Neural crest cell (in vitro differentiated cells): ENCODE measurements at places on chromosomes 12 and 14. TPM values are rescaled to one million over a fixed set of nuclear protein-coding genes. Genes with fewer than 3 reads are reported as not detected.

GRCh38 chr14:36130186-36130585 lies 46.3 kb downstream of the PTCSC3 start:
- no peaks in the 10 kb centered on the region for H3K4me1 ChIP-seq
- DNase-seq, result no peak
- H3K36me3 ChIP-seq, result no peaks in the 10 kb centered on the region
- H3K4me3 ChIP-seq, result no peak overlapping the region
- no peak overlapping the region for H3K27ac ChIP-seq
- H3K27me3 ChIP-seq, result peaks cover 29% of the 10 kb centered on the region

- no peaks in the 10 kb centered on the region for H3K4me1 ChIP-seq
- H3K27me3 ChIP-seq, result peaks cover 4% of the 10 kb centered on the region
- no peak overlapping the region for H3K27ac ChIP-seq
- no peak for DNase-seq
- H3K4me3 ChIP-seq, result no peak overlapping the region
Observed at GRCh38 chr12:127401536-127401935, 865.4 kb upstream of the TMEM132C start.

GRCh38 chr12:50021031-50021430 lies 4.3 kb downstream of the RACGAP1 start:
- no peak overlapping the region for H3K27ac ChIP-seq
- peaks cover 49% of the 10 kb centered on the region for H3K4me1 ChIP-seq
- peak overlapping the region; percentile 1 for H3K4me3 ChIP-seq
- DNase-seq, result no peak

- H3K4me3 ChIP-seq, result no peak overlapping the region
- H3K27ac ChIP-seq, result no peak overlapping the region
- H3K27me3 ChIP-seq, result peaks cover 73% of the 10 kb centered on the region
- no peak for DNase-seq
- H3K4me1 ChIP-seq, result peaks cover 18% of the 10 kb centered on the region
- no peaks in the 10 kb centered on the region for H3K36me3 ChIP-seq
Observed at GRCh38 chr14:35964697-35965286, 138.7 kb downstream of the BRMS1L start.

DNA sequence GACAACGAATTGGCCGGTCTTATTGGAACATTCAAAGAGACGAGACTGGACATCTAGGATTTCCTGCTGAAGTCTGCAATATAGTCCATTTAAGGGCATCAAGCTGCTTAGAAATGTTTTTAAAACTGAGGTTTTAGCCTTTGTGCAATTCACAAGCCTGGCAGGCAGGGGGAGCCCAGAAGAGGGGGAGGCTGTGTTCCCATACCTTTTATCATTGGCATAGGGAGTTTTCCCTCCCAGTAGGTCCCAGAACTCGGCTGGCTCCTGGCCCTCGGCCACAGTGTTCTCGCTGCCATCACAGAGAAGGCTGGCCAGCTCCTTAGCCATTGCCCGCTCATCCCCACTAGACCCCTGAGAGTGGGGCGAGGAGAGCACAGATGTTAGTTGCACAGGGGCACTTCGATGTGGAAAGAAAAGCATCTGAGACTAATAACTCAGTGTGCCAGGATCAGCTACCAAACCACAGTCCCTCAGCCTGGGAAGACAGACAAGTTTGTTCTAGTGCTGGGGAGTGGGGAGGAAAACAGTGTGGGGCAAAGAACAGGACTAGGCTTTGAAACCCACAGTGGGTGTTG lies 15.1 kb downstream of the AVIL start:
- H3K27me3 ChIP-seq, result no peaks in the 10 kb centered on the region
- no peaks in the 10 kb centered on the region for H3K4me1 ChIP-seq

- no peak overlapping the region for H3K4me3 ChIP-seq
- H3K4me1 ChIP-seq, result peaks cover 24% of the 10 kb centered on the region
- no peaks in the 10 kb centered on the region for H3K36me3 ChIP-seq
Observed at GRCh38 chr14:69617796-69618195, 6.4 kb downstream of the SUSD6 start.

DNA sequence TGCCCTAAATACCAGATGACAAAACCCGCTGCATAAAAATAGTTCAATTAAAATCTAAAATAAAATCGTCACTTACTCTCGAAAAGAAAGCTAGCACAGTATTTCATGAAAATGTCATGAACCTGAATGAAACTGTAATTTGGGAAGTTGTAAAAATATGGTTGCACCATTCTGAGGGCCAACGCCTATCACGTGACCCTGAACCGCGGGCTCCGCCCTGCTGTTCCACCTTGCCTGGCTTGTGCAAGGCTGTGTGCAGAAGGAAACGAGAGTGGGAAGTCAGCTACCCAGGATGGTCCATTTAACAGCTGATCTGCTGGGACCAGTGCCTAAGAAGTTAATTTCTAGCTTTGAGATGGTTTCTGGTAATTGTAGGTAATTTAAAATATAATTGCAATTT lies 91.7 kb upstream of the BMP4 start:
- H3K36me3 ChIP-seq, result no peaks in the 10 kb centered on the region
- no peak overlapping the region for H3K4me3 ChIP-seq
- DNase-seq, result no peak
- no peak overlapping the region for H3K27ac ChIP-seq
- H3K27me3 ChIP-seq, result no peaks in the 10 kb centered on the region

DNA sequence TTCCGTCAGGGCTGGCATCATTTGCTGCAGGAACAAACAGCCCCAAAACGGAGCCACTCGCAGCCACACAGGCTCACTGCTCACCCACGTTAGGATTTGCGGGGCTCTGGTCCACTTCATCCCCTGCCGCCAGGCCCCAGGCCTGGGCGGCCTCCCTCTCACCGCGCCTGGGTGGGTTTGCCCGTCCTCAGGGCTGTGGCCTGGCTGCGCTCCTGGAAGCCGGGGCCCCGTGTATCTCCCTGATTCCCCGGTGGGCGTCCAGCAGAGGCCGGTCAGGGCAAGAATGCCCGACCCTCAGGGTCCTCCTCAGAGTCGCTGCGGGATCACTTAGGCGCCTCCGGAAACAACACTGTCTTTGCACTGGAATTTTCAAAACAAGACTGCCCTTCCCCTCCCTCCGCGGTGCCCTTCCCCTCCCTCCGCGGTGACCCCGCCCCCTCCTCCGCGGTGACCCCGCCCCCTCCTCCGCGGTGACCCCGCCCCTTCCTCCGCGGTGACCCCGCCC lies 15.7 kb upstream of the FBRSL1 start:
- H3K27ac ChIP-seq, result no peak overlapping the region
- peaks cover 5% of the 10 kb centered on the region for H3K36me3 ChIP-seq
- peaks cover 17% of the 10 kb centered on the region for H3K4me1 ChIP-seq
- no peak overlapping the region for H3K4me3 ChIP-seq

KRT78 gene
- total RNA-seq, result not detected in 2 replicates

DNA sequence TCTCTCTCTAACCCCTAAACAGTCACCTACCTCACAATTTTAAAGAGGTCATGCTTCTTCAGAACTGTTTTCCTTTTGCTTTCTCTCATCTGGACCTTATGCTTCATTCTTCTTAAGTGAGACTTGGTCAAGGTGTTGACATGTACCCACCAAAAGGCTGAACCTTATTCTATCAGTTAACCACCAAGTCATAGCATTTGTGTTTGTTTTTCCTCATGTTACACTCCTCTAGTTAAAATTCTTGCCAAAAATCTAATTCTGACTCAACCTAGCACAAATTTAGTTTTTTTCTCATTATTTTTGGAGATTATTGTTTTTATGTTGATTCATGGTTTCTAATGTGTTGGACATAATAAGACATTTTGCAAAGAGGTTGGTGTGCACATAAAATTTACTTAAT lies 578.6 kb downstream of the SLC16A7 start:
- H3K4me1 ChIP-seq, result peaks cover 3% of the 10 kb centered on the region
- H3K27ac ChIP-seq, result no peak overlapping the region
- no peaks in the 10 kb centered on the region for H3K27me3 ChIP-seq
- no peak overlapping the region for H3K4me3 ChIP-seq
- no peaks in the 10 kb centered on the region for H3K36me3 ChIP-seq

OR11H6 gene
- not detected in 2 replicates for total RNA-seq

ACSS3 gene
- 14.5 and 15.7 TPM in 2 replicates for total RNA-seq

- peaks cover 20% of the 10 kb centered on the region for H3K4me1 ChIP-seq
- H3K4me3 ChIP-seq, result no peak overlapping the region
- H3K27ac ChIP-seq, result peak overlapping the region; percentile 66
Observed at GRCh38 chr12:76777765-76778216, 13.9 kb downstream of the ZDHHC17 start.

DNA sequence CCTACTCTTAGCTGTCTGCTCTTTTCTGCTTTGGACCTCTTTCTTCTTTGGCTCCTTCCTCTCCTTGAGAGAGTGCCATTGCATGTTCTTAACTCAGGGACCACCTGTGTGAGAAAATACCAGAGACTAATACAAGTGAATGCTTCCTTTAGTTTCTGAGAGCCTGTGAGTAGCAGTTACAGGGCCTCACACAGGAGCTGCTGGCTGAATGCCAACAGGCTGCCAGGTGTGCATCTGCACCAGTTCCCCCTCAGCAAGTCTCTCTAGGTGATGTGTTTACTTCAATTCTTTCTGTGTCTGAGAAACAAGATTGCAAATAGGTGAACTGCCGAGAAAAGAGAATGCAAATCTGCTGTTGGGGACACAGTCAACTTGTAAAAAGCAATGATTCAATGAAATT lies 108.2 kb downstream of the STXBP6 start:
- H3K36me3 ChIP-seq, result no peaks in the 10 kb centered on the region
- DNase-seq, result no peak
- no peak overlapping the region for H3K4me3 ChIP-seq
- no peak overlapping the region for H3K27ac ChIP-seq

CKB gene
- total RNA-seq, result 961 and 996 TPM in 2 replicates

CTDSP2 gene
- 83.2 and 83.4 TPM in 2 replicates for total RNA-seq

SLC38A4 gene
- total RNA-seq, result 0.16 TPM in 1 of 2 replicates, not detected in the other

GPR65 gene
- total RNA-seq, result not detected in 2 replicates

DNA sequence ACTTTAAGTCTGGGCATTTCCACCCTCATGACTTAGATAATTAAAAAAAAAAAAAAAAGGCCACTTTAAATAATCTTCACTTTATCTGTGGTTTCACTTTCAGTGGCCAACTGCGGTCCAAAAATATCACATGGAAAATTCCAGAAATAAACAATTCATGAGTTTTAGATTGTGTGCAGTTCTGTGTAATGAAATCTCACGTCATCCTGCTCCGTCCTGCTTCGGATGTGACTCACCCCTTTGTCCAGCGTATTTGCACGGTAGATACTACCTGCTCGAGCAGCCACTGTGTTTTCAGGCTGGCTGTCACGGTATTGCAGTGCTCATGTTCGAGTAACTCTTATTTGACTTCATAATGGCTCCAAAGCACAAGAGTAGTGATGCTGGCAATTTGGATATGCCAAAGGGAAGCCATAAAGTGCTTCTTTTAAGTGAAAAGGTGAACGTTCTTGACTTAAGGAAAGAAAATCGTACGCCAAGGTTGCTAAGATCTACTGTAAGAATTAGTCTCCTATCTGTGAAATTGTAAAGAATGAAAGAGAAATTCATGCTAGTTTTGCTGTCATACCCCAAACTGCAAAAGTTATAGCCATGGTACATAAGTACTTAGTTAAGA lies 2.4 kb downstream of the E2F7 start:
- H3K27ac ChIP-seq, result no peak overlapping the region
- peaks cover 16% of the 10 kb centered on the region for H3K27me3 ChIP-seq
- no peak for DNase-seq

TSPAN9 gene
- 22.8 and 23.8 TPM in 2 replicates for total RNA-seq

DNA sequence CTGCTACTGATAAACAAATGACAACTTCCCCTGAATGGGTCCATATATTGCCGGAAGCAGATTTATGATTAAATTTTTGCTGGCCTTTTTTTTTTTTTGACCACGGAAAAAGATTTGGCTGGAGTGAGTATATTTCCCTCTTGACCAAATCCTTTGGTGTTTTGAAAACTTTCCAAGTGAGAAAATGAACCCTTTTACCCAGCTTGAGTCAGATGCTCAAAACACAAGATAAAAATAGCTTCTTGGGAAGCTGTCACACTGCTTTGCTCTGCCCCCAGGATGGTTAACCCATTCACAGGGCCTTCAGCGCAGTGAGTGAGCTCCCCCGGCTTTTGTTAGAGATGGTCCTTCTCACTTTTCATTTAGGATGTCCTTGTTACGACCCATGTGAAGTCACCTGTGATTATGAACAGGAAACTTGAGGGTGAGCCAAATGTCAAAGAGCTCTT lies 224.3 kb downstream of the PELI2 start:
- no peak for DNase-seq
- H3K4me3 ChIP-seq, result no peak overlapping the region
- H3K4me1 ChIP-seq, result peaks cover 9% of the 10 kb centered on the region
- H3K36me3 ChIP-seq, result no peaks in the 10 kb centered on the region
- no peaks in the 10 kb centered on the region for H3K27me3 ChIP-seq

GRCh38 chr14:51972566-51972965 lies 16.8 kb upstream of the RTRAF start:
- DNase-seq, result no peak
- H3K36me3 ChIP-seq, result peaks cover 26% of the 10 kb centered on the region
- H3K4me1 ChIP-seq, result peaks cover 30% of the 10 kb centered on the region
- H3K4me3 ChIP-seq, result no peak overlapping the region

OR6C74 gene
- total RNA-seq, result not detected in 2 replicates

DNA sequence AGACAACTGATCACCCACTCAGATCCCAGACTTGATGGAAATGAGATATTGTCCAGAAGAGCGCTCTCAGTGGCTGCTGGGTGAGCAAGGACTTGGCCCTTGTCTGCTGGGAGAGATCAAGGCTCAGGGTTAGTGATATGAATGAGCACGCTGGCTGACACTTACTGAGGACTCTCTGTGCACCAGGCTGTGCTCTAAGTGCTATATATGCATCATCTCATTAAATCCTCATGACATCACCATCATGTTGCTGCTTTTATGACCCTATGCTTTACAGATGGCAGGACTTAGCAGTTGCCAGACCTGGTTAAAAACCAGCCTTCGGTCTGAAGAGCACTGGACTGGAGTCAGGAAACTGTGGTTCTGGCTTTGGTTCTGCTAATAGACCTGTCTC lies 260.9 kb downstream of the VRK1 start:
- no peak overlapping the region for H3K4me3 ChIP-seq
- H3K36me3 ChIP-seq, result no peaks in the 10 kb centered on the region
- no peak overlapping the region for H3K27ac ChIP-seq

DNA sequence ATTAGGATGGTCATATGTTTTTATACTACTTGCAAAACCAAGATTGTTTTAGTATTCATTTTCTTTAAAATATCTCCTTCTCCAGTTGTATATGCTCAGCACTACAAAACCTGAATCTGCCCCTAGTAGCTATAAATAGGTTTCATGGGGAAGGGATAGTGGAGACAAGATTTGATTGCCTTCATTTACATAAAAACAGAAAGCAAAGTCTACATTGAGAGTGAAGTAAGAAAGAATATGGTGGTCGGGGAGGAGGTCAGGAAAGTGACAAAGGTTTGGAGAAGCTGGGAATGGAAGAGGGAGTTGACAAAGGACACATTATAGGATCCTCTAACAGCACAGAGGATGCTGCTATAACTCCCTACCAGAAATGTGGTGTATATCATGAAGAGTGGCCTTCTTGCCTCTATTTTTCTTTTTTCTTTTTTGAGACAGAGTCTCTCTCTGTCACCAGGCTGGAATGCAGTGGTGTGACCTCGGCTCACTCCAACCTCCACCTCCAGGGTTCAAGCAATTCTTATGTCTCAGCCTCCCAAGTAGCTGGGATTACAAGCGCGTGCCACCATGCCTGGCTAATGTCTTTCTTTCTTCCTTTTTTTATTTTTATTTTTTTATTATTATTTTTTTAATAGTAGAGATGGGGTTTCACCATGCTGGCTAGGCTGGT lies 6.6 kb upstream of the LRP6 start:
- H3K27me3 ChIP-seq, result no peaks in the 10 kb centered on the region
- H3K27ac ChIP-seq, result no peak overlapping the region
- peaks cover 19% of the 10 kb centered on the region for H3K4me1 ChIP-seq

PPP4R4 gene
- total RNA-seq, result 1.1 and 1.6 TPM in 2 replicates

- H3K4me3 ChIP-seq, result no peak overlapping the region
- no peaks in the 10 kb centered on the region for H3K36me3 ChIP-seq
Observed at GRCh38 chr12:95703986-95704385, 86.6 kb downstream of the NTN4 start.
